ENCODE measurements at places on chromosomes 5 and 9. TPM values are rescaled to one million over a fixed set of nuclear protein-coding genes. Genes with fewer than 3 reads are reported as not detected.

DNA sequence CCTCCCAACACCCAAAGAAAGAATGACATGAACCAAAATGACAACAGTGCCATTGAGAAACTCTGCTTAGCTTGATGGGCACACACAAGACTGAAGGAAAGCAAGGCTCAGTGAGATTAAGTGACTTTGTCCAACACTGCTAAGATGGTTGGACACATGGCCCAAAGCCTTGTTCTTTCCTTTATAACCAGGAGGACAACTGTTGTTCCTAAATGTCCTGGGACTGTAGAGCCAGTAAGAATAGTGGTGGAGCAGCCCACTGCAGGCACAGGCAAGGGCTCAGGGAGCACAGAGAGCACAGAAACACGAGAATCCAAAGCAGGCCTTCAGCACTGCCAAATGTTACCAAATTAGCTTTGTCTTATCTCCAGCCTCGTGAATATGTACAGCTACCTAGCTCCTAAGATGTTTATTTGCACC is 3.9 kb downstream of the ACTL7A start:
- no peak for DNase-seq

DNA sequence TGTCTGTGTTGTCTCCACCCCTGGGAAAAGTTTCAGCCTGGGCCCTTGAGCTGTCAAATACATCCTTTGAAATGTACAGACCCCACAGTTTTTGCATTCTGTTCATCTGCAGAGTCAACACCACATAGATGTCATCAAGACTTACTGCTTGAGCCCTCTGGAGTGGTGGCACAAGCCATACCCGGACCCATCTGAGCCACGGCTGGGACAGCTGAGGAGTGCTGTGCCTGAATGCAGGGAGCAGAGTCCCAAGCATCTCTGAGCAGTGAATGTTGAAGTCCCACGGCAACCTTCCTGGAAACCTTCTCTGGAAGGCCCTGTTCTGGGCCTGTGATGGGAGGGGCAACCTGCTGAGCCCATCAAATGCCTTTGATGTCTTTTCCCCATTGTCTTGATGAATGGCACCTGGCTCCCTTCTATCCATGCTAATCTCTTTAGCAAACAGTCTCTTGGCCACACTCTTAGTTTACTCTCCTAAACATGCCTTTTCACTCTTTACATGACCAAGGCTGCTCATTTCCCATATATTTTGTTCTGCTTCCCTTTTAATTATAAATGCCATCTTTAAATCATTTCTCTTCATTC is 92.5 kb downstream of the ATPSCKMT start:
- no peak for DNase-seq

DNA sequence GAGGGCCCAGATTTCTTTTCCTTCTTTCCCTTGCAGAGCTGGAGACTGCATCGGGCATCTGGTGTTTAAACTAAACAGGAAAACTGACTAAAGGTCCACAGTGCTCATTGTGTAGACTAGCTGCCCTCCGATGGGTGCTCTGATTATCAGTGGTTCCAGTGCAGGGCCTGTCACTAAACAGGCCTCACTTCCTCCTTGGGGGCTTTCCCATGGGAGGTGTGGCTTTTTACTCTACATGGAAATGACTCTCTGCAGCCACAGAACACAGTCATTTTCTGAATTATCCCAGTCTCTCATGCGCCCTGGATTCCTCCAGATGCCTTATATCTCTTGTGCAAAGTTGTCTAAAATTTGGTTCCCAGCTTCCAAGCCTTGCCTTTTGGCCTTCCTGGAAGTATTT is 199.2 kb downstream of the TRIO start:
- DNase-seq: no peak

GRCh38 chr9:124855944-124856765 is 2.9 kb downstream of the WDR38 start:
- no peak for DNase-seq

GRCh38 chr9:84677080-84677479 is 7.6 kb downstream of the NTRK2 start:
- DNase-seq: no peak

GRCh38 chr5:144405991-144406390 is 235.3 kb downstream of the KCTD16 start:
- no peak for DNase-seq

- DNase-seq: no peak
Measured at GRCh38 chr5:93602241-93603077, 19.4 kb downstream of the NR2F1 start.

DNA sequence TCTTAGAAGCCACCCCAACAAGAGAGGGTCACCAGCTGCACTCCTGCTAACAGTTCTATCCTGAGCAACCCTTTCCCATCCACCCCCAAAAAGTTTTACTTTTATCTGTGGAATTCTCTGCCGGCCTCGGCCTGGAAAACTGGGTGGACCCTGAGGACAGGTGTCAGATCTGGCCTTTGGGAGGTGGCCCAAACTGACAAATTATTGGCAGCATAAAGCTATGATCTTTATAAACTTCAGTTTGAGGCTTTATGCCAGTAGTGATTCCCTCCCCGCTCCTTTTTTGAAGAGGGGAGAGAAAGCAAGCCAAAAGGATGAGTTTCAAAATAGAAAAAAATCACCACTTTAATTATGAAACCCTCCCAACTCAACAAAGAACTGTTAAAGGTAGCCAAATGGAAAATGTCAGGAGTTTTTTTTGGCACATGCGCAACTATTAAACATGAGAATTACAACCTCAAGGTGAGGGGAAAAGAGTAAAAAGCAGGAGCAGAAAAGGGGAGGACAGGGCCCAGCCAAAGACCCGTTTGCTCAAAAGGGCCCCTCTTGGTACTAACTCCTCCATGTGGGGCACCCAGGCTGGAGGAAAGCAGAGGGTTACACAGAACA is 49.4 kb downstream of the FBXW11 start:
- DNase-seq: no peak

GRCh38 chr5:145628525-145628924 is 206.6 kb downstream of the PRELID2 start:
- DNase-seq: no peak

DNA sequence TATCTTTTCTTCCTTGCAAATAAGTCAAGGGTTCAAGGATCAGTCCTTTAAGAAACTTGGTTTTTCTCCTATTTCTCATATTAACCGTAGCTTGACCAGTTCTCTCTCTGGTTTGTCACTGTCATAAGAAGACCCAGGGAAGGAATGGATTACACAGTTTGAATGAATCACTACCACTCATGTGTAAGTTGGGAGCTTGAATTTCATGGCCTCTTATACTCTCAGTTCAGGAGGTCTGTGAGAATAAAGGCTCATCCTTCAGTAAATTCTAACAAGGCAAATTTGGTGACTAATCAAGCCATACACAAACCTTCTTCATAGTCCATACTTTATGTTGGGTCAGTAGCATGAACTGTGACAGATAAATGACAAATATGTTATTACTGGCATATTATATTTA is 323.1 kb upstream of the ACTBL2 start:
- no peak for DNase-seq

- DNase-seq: peak; percentile 70
Measured at GRCh38 chr9:13033959-13034693, 245.4 kb downstream of the MPDZ start.

DNA sequence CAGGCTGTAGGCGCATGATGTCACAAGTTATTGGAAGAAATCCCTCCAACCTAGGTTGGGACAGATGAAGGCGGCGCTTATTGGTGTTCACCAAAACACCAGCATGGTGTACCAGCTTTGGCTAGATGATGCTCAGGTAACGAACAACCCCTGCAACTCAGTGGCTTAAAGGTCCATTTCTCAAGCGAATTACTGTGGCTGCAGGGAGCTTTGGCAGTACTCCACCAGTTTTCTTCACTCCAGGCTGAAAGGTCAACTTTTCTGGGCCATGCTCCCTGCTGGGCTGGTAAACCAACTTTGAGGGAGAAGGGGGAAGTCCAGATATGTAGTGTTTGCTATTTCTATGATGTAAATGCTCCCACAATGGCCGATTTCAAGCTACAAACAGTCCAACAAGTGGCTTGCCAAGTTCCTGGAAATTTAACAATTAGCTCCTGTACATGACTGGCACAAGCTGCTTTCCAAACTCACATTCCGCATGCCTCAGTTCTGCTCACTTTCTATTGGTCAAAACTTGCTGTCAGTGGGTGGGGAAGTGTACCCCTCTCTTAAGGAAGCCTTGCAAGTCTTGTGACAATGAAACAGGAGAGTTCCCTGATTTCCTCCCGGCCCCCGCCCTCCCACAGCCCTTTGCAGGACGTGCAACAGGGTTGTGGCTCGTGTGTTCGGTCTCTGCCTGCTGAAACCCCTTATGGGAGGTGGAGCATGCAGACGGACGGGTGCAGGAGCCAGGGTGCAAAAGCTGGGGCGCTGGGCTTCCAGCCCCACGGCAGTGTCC is 588 bp upstream of the ZBED3 start:
- DNase-seq: no peak

GRCh38 chr5:139147483-139148087 is 50.6 kb downstream of the SIL1 start:
- DNase-seq: no peak

- DNase-seq: no peak
Measured at GRCh38 chr5:142152384-142152732, 43.8 kb downstream of the NDFIP1 start.

DNA sequence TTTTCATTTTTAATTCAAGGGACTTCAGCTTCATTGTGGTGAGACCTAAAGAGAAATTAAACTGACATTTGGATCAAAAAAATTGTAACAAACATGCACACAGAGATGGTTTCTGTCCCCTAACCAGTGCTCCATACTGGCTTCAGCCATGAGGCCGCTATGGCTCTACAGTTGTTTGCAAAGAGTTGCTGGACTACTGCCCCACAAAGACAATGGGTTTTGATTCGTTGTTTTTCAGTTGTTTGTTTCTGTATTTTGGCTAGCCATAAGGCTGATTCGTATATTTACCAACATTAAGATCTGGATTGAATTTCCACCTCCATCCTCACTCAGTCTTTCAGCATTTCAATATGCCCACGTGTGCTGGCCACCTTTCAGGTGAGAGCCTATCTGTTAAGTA is 163.7 kb upstream of the KIF2A start:
- DNase-seq: no peak

DNA sequence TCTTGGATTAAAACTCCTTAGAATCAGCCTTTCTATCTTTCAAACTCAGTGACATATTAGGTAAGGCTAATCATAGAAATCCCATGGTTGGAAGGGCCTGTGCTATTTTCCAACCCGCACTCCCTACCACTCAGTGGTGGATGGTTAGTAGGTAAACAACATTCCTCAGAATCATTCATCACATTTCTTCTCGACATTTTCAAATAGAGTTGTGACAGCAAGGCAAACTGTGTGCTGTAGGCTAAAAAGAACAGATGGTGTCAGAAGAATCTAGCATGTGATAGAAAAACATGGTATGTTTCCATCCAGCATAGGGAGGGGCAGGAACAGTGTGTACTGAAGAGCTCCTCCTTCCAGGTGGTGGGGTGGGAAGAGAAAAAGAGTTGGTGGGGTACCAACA is 227.3 kb upstream of the NMUR2 start:
- DNase-seq: no peak

DNA sequence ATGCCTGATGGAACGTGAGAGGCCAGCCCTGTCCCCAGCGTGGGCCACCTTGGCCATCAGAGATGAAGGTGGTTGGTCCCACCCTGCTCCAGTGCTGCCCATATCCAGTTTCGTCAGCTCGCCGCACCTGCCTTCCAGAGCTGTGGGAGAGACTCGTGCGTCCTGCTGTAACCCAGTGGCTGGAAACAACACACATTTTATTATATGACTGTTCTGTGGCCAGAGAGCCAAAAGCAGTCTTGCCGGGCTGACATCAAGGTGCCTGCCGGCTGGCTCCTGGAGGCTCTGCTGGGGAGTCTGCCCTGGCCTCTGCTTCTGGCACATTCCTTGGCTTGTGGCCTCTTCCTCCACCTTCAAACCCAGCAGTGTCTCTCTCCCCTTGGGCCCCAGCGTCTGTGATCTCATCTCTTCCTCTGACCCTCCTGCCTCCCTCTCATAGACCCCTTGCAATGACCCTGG is 94.7 kb downstream of the RXRA start:
- DNase-seq: no peak

GRCh38 chr5:133611357-133612248 is 738 bp downstream of the FSTL4 start:
- DNase-seq: peak; percentile 18

GRCh38 chr5:31823472-31823871 is 184.5 kb downstream of the PDZD2 start:
- DNase-seq: no peak

DNA sequence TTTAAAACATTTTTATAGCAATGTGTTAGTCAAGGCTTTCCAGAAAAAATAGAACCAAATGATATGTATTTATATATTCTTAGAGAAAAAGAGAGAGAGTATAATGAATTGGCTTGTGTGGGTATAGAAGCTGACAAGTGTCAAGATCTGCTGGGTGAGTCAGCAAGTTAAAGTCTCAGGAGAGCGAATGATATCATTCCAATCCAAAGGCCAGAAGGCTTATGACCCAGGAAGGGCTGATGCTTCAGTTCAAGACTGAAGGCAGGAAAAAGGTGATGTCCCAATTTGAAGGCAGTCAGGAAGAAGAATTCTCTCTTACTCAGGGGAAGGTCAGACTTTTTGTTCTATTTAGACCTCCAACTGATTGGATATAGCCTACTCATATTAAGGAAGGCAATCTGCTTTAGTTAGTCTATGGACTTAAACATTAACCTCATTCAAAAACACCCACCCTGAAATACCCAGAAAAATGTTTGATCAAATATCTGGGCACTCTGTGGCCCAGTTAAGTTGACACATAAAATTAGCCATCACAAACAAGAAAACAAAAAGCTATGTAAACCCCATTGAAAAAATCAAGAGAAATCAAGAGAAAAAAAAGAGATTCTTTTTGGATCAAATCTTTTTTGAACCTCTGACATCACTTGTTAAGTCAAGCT is 189.6 kb downstream of the PIK3R1 start:
- DNase-seq: no peak

- no peak for DNase-seq
Measured at GRCh38 chr9:114051281-114051680, 26.8 kb downstream of the AMBP start.

DNA sequence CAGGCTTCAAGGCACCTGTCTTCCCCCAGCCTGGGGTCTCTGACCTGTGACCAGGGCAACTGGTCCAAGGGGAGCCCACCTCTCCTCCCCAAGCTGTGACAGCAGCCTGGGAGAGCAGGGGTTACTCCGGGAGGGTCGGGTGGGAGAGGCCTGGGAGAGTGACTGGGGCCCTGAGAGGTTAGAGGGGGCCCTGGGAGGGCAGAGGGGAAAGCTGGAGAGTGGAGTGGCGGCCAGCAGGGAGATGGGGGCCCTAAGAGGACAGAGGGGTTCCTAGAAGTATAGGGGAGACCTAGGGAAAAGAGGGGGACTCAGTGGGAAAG is 302 bp downstream of the LCN9 start:
- no peak for DNase-seq

- no peak for DNase-seq
Measured at GRCh38 chr5:151454166-151454565, 6.8 kb downstream of the SLC36A1 start.

SLC6A18 gene
- not detected for total RNA-seq

SELENOP gene
- 2.2 TPM for total RNA-seq

HNRNPK gene
- total RNA-seq: 943 TPM

GADD45G gene
- total RNA-seq: 13.3 TPM

TTC16 gene
- not detected for total RNA-seq

NMRK1 gene
- 2.3 TPM for total RNA-seq

AK8 gene
- total RNA-seq: 1.3 TPM

LCN12 gene
- total RNA-seq: 0.50 TPM

INSYN2B gene
- 0.35 TPM for total RNA-seq

PCDHB6 gene
- 0.64 TPM for total RNA-seq

MAMDC2 gene
- 0.21 TPM for total RNA-seq
